ENCODE measurements at places on chromosomes 16 and 17.

DNA sequence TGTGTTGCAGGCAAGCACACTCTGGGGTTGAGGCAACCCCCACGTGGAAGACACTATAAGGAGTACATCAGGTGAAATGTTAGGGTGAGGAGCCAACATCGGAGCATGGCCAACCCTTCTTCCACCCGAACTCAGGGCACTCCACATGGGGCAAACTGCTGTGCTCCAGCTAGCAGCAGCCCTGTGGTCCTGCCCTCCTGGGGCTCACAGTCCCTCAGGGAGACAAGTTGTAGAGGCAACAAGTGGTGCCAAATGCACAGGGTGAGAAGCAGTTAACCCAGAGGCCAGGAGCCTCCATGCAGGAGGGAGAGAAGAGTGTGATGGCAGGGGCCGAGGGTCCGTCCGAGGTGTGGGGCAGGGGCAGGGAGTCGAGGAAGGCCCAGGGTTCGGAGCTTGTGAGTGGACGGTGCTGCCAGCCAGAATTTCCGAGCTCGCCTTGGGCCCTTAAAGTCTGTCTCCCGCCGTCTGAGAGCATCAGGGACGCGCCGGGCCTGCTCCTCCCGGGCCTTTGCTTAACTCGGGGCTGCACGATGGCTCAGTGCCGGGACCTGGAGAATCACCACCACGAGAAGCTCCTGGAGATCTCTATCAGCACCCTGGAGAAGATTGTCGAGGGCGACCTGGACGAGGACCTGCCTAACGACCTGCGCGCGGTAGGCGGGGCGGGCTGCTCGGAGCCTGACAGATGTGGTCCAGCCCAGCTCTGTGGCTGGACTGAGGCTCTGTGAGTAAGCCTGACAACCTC lies 32.3 kb downstream of the ATPAF2 start:
- DNase-seq = no peak

DNA sequence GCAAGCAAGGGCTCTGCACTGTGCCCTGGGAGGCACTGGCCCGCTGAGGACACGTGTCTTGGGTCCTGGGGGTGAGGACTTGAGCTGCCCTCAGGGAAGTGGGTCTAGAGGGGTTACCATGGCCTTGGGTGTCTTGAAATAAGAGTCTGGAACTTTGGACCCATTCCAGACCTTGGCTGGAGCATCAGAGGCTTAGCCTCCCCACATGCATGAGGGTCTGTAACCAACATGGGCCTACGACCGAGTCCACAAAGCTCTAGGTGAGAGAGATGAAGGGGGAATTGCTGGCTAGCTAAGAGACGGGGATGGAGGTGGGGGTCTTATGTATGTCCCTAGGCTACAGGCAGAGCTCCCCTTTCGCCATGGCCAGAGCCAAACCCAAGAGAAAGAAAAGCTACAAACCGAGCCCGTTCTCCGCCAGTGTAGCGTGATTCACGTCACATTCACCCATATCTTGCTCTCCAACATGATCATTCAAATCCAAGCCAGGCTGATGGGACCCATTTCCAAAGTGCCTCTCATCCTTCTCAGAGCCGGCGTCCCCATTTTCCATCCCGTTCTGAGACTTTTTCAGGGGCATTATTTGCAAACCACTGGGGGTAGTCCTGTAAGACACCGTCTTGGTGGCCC lies 120.1 kb downstream of the CDYL2 start:
- DNase-seq = no peak

GRCh38 chr16:81443688-81444447 lies 740 bp upstream of the CMIP start:
- peak; percentile 67 for DNase-seq

DNA sequence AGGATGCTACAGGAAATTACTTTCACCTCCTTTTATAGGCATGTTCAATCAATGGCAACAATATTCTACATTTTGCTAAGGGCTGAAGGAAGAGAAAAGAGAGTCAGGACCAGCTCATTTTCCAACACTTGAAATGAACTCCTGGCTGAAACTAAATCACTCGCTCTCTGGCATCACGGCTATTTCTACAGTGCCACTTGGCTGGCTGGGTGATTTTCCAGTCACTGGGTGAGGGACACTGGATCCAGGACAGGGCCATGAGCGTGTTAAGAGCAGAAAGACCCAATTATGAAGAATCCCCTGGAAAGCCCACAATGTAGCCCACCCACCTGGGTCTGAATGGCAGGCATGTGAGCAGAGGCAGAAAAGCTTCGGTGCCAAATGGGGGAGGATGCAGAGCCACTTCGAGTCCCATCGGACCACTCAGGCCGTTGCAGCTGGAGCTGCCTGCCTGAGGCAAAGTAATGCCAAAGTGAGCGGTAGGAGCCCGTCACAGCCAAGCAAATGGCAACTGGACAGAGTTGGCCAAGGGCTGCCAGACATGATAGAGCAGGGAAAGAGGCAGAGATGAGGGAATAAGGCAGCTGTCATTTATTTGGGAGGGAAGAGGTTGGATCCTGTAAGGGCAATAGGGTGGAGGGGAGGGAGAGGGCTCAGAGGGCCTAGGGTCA lies 246.2 kb downstream of the STX8 start:
- no peak for DNase-seq

GRCh38 chr17:42692489-42692888 lies 10.2 kb downstream of the CNTNAP1 start:
- no peak for DNase-seq

GRCh38 chr16:1534021-1535020 lies 855 bp downstream of the TMEM204 start:
- DNase-seq = peak; percentile 71

DNA sequence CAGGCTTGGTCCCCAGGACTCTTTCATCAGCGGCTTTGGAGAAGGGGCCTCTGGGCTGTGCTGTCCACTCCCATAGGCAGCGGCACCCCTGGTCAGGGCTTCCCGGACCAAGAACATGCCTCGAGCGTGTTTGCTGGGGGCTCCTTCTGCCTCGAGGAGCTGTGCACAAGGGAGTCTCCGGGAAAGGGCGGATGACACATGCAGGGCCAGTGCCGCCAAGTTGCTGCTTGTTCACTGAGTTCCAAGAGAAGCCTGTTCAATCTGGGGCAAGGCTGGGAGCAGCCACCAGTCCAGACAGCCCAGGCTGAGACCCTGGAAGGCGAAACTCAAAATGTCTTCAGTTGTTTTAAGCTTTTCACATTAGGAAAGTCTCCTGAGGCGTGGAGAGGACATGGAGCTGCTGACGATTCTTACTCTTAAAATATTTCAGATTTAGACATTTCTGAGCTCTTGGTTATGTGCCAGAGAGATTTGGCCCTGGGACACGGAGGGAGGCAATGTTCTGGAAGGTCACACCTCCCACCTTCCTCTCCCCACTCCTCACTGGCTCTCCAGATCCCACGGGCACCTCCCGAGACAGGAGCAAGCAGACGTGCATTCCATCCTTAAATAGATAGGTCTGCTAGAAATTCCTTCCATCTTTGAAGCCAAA lies 84.5 kb upstream of the ZNF469 start:
- DNase-seq = no peak

- DNase-seq = no peak
Measured at GRCh38 chr16:2162676-2163118, 7.1 kb downstream of the TRAF7 start.

- no peak for DNase-seq
Measured at GRCh38 chr17:29958947-29959657, 17.7 kb downstream of the EFCAB5 start.

DNA sequence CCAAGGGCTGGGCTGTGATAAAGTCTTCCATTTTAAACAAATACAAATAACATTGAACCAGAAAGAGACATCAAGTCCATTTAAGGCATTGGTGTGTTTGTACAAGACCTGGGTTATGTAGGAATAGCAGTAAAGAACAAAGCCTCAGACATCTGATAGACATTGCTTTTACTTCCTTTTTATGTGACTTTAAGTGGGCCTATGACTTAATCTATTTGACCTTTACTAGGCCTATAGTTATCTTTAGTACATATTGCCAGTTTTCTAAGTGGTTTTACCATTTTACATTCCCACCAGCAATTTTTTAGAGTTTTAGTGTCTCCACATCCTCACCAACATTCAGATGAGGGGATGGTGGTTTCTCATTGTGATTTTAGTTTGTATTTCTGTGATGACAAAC lies 298.8 kb downstream of the ZFHX3 start:
- DNase-seq = no peak

DNA sequence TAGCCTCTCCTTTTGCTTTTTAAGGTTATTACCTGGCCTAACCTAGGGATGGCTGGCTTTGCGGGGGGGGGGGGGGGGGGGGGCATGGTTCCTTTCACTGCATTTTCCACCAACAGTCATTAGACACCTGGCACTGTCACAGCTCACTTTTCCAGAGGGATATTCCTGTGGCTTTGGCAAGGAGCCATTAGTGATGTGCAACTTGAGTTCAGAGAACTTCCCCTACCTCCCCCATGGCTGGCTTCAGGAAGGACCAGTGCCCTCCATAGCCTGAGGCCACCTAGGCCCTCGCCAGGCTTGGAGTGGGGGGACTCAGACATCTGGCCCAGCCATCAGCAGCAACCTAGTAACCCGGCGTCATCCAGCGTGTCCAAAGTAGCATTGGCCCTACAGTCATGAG lies 234.6 kb downstream of the CPPED1 start:
- DNase-seq = no peak

DNA sequence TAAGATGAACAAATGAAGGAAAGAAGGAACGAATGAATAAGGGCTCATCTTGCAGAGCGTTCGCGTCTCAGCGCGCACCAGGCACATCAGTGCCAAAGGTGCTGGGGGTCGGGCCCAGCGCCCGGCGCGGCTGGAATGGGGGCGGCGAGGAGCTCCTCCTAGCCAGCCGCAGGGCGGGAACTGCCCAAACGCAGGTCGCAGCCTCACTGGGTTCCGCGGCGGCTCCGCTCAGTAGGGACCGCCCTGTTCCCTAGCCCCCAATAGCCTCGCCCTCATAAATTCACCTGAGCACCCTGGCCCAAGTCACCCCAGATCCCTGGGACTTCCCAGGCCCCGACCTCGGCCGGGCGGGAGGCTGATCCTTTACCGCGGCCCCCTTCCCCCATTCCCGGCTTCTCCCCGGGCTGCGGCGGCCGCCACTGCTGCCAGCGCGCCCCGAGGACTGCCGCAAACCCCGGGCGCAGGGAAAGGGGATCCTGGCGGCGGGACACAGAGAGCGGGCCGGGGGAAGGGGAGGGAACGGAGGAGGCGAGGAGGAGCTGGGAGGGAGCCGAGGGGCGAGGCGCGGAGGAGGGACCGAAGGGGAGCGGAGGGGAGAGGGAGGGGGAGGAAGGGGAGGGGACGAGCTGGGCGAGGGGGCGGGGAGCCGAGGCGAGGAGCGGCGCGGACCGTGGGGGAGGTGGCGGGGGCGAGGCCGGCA lies 377 bp upstream of the CRHR1 start:
- DNase-seq = peak; percentile 54

DNA sequence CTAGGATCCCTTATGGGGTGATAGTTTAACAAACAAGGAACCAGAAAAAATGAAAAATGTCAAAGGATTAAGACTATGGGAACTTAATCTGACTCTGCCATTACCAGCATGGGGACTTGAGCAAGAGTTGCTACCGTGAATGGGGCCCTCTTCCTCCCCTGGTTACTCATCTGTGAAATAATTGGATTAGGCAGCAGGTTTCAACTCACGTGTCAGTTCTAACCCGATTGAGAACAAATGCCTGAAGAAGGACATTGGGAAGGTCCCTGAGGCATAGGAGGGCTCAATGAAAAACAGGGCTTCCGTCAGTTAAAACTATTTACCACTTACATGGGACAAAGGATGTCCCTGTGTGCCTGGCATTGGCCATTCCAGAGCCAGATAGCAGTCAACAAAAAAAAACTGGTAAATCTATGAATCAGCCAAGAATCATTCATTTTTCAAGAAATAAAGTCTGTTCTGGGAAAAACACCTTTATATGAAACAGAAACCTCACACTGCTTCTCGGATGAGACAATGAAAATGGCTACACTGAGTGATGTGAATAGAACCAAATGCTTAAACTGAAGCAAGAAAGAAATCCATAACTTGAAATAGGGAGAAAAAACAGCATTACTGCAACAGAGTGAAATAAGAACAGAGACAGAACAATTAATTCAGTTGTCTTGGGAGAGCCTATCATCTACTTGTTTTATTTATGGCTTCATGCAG lies 104.3 kb downstream of the ADAMTS18 start:
- no peak for DNase-seq

DNA sequence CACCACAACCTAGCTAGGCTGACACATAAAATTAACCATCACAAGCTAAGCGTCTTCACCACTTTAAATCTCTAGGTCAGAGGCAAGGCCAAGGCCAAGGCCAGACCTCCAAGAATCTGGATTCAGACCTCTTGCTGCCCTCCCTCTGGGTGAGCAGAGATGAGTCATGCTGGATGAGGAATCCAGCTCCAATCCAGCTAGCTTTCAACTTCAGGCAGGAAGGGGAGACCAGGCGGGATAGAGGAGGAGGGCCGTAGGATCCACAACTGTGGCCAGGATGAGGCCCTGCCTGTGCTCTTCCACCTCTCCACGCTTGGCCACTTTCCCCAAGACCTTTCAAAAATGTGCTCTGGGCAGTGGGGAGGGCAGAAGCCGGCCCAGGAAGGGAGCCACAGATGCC lies 14.7 kb downstream of the LRRC75A start:
- no peak for DNase-seq

GRCh38 chr17:54967621-54968261 lies 713 bp downstream of the COX11 start:
- DNase-seq = no peak

DNA sequence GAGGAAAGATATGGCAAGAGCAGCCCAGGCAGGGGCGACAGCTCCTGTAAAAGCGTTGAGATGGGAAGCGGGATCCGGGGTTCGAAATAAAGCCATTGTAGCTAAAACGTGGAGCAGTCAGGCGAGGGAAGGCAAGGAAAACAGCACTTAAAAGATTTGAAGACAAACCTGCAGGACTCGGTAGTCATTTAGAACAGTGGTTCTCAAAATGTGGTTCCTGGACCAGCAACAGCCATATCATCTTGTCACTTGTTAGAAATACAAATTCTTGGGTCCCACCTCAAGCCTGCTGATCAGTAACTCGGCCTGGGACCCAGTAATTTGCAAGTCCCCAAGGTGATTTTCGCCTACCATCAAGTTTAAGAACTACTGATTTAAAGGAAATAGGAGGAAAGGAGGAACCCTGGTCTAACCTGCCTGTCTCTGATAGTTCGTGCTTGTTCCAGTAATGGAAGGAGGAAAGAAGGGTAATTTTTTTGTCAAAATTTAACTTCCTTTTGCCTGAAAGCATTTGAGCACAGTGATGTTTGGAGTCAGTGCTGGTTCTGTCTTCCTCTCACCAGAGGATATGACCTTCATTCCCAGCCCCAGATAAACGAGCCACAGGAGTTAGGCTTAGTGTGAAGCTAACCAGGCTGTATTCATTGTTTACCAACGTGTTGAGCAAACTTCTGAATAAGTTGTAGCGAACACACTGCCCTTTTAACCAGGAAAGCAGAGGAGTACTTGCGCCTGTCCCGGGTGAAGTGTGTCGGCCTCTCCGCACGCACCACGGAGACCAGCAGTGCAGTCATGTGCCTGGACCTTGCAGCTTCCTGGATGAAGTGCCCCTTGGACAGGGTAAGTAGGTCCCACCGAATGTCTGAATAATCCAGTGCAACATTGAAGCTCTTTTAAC lies 1.1 kb downstream of the ORC6 start:
- no peak for DNase-seq

DNA sequence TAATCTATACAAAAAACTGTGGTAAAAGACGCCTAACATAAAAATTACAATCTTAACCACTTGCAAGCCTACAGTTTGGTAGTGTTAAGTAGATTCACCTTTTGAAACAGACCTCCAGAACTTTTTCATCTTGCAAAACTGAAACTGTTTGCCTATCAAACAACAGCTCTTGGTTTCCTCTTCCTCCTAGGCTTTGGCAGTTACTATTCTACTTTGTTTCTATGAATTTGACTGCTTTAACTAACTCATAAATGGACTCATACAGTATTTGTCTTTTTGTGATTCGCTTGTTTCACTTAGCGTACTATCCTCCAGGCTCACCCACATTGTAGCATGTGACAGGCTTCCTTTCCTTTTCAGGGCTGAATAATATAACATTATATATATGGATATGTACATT lies 97.0 kb downstream of the PRKCA start:
- no peak for DNase-seq

Measured in activated CD8-positive, alpha-beta memory T cell treated with anti-CD3 and anti-CD28 coated beads, Interleukin-2, amount 50 U/mL, for 48 hours (primary cell).